ENCODE measurements at places on chromosomes 12 and 14.
A peak's percentile ranks its signal among the peaks of the same experiment; 100 is the strongest.

DNA sequence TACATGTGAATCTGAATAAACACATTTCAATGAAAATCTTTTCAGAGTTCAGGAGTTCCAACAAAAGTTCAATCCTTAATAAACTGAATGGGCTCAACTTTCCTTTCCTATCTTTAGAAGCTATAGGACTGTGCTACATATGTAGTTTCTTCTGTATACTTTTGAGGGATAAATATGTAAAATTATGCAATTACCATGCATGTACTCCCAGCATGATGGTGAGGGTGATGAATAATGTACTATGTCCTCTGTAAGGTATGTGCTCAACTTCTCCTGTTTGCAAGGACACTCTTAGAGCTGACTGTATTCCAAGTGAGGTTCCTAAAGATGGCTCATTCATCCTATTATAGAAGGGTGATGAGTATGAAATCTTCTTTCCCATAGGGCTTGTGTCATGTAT, 15.5 kb downstream of the MBIP start:
- no peak for DNase-seq

DNA sequence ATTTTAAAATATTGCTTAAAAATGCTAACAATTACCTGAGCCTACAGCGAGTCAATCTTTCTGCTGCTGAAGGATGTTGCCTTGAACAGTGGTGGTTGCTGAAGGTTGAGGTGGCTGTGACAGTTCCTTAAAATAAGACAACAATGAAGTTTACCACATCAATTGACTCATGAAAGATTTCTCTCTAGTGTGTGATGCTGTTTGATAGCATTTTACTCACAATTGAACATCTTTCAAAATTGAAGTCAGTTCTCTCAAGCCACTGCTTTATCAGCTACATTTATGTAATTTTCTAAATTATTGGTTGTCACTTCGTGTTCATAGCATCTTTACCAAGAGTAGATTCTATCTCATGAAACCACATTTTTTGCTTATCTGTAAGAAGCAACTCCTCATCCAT, 20.3 kb downstream of the CMAS start:
- no peak for DNase-seq

GRCh38 chr12:119320678-119321077, 13.9 kb upstream of the CCDC60 start:
- no peak for DNase-seq

GRCh38 chr14:100281286-100282082, 24.8 kb downstream of the SLC25A29 start:
- no peak for DNase-seq

DNA sequence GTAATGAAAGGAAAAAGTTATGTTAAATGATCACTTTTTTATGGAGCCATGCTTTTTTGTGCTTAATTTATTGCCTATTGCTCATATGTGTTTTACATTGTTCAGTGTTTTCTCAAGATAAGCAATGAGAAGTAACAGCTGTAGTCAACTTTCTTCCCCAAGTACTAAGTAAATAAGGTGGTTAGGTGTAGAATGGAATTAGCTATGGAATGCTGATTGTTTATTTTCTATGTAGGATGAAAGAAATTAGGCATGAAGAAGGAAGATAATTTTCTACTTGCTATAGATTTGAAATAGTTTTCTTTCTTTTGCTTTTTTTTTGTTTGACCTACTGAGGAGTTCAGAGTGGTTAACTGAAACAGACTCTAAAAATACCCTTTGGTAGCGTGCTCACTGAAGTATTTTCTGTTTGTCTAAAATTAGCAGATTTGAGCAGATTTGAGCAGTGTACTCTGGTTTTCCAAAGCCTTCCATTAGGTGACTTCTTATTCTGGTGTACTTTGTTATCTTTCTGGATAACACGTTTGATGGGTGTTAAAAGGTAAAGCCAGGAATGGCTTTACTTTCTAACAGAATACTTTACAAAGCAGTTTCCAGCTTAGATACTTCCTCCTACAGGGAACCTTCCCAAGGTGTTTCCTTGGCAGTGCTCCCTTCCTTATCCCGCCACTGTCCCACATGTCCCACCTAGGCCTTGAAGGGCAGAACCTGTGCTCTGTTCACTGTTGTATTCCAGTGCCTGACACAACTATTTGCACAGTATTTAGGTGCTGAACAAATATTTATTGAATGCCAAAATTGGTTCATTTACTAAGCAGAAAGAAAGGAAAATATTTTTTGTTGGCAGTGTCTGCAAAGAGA, 56.0 kb downstream of the RASSF3 start:
- DNase-seq, result no peak

- DNase-seq, result no peak
Measured at GRCh38 chr12:2548081-2548480, 246.7 kb upstream of the FKBP4 start.

GRCh38 chr14:66541627-66542026, 33.7 kb downstream of the GPHN start:
- DNase-seq, result no peak

- DNase-seq, result no peak
Measured at GRCh38 chr12:91885851-91886731, 259.6 kb downstream of the BTG1 start.

GRCh38 chr12:56029166-56029519, 8.3 kb downstream of the IKZF4 start:
- no peak for DNase-seq

GRCh38 chr14:100467939-100468338, 119.3 kb downstream of the BEGAIN start:
- DNase-seq, result no peak

DNA sequence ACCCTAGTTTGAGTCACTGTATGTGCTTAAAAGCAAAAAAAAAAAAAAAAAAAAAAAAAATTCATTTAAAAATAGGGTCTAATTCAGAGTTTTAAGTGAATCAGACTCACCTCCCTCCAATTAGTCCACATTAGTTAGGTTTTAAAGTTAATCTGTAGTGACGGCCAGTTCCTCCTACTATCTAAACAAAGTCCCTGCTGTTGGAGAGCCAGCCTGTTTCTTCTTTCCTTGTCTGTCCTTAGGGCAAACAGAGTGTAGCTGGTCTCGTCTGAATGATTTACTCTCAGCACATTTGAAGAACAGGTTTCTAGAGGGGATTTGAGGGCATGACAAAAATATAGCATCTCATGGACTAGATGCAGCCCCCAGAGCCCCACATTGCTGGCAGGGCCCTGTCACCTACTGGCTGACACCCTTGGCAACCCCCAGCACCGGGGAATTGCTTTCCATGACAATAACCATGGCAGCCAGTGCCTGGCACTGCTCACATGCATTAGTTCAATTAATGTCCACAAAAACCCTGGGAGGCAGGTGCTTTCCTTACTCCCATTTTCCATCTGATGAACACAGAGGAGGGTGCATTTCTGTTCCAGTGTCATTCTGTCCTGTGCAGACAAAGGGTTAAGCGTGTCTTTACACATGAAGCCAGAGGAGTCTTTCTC, 138.3 kb downstream of the PLXNC1 start:
- DNase-seq, result no peak

- DNase-seq, result no peak
Measured at GRCh38 chr12:86158956-86159355, 97.2 kb downstream of the MGAT4C start.

- DNase-seq, result no peak
Measured at GRCh38 chr14:36915081-36915480, 253.4 kb downstream of the PAX9 start.

DNA sequence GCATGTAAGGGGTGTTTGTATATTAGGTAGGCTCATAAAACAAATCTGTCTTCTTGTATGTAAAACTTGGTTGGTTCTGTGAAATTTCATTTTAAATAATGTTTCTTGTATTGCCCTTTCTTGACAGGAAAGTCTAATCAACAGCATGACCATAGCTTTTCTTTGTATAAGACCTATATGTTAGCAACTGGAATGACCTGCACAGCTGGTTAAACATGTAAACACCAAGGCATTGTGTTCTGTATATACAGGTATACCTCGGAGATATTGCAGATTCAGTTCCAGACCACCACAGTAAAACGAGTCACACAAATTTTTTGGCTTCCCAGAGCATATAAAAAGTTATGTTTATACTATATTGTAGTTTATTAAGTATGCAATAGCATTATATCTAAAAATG, 183.6 kb downstream of the ERC1 start:
- no peak for DNase-seq

DNA sequence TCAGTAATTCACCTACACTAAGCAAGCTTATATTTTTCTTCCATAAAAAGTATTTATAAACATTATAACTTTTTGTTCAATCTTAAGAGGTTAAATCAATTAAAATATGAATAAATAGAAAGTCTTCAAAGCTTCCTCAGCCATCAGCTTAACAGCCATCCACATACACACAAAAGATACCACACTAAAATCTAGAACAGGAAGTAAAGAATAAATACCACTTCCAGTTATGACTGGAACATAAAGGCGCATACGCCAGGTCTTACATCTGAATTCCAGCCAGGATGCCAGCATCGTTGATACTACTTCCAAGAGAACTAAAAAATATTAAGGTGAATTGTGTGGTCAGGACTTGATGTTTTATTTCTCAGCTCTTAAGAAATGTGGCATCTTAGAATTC, 17.0 kb downstream of the SIX1 start:
- DNase-seq, result no peak

- no peak for DNase-seq
Measured at GRCh38 chr12:120406069-120406468, 31.8 kb upstream of the COX6A1 start.

DNA sequence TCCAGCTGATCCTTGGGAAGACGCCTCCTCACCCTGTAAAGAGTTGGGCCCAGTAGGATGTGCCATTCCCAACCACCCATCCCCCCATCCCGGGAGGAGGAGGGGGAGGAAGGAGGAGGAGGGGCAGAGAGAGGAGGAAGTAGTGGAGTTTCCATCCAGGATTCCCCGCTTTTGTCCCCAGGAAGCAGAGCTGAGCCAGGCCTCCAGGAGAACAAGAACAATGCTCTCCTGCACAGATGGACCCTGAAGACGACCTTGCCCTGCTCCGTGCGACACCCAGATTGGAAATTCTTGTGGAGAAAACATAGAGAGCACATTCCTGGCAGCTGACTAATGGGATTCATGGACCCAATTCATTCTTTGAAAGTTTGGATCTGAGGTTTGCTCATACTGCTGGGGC, 132.3 kb upstream of the CRY1 start:
- DNase-seq, result no peak

DNA sequence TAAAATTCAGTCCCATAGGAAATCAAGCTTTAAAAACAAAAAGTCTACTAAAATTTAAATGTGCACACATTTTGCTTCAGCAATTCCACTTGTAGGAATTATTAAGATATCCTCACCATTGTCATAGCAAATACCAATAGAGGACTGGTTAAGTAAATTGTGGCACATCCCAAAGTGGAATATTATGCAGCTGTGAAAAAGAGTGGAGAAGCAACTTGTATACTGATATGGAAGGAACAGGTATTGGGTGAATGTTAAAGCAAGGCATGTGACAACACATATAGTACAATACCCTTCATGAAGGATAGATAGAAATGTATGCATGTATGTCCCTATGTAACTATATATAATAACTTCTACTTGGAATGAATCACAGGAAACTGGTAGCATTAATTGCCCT, 11.9 kb downstream of the KRT8 start:
- no peak for DNase-seq

GRCh38 chr14:33754261-33754660, 196.6 kb downstream of the EGLN3 start:
- no peak for DNase-seq

- DNase-seq, result no peak
Measured at GRCh38 chr14:61527325-61528100, 167.8 kb upstream of the HIF1A start.

GRCh38 chr12:129084875-129085826, 231.9 kb downstream of the GLT1D1 start:
- no peak for DNase-seq

- DNase-seq, result peak; percentile 97
Measured at GRCh38 chr12:103930034-103930786, at the start of gene HSP90B1. Gene HSP90B1, plus strand, starts transcription at chr12:103930410. Its CDS starts 106 bp downstream, at chr12:103930516.

- DNase-seq, result no peak
Measured at GRCh38 chr14:62138593-62138992, 376.4 kb downstream of the SNAPC1 start.

DNA sequence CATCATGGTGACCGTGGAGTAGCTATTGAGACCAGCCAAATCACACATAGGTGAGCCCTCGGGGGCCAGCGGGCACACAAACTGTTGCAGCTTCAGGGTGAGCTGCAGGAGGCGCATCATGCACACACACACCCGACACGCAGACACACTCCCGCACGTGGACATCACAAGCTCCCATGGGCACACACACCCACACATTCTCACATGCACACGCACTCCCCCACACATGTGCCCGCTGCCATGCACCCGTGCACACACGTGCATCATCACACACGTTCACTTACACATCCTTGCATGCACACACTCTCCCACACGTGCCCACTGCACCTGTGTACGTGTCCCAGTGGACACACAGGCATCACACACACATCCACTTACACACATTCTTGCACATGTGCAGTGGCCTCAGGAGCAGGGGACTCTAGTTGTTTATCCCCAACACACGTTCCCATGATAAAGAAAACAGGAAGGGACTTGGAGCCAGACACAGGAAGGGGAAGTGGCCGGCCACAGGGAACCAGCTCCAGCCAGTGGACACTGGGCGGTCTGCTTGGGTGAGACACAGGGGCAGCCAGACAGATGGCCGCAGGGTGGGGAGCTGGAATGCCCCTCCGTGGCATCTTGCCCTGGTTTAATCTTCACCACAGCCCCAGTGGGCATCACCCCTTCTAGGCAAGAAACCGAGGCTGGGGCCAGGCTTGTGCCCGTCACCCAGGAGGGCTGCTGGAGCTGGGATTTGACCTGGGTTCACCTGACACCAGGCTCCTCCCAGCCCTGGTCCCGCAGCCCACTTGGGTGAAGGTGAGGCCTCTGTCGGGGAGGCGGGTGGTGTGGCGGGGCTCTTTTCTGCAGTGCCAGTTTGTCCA, 49.7 kb downstream of the CYP46A1 start:
- DNase-seq, result no peak

- no peak for DNase-seq
Measured at GRCh38 chr12:106118-106591, 39.6 kb downstream of the IQSEC3 start.

DNA sequence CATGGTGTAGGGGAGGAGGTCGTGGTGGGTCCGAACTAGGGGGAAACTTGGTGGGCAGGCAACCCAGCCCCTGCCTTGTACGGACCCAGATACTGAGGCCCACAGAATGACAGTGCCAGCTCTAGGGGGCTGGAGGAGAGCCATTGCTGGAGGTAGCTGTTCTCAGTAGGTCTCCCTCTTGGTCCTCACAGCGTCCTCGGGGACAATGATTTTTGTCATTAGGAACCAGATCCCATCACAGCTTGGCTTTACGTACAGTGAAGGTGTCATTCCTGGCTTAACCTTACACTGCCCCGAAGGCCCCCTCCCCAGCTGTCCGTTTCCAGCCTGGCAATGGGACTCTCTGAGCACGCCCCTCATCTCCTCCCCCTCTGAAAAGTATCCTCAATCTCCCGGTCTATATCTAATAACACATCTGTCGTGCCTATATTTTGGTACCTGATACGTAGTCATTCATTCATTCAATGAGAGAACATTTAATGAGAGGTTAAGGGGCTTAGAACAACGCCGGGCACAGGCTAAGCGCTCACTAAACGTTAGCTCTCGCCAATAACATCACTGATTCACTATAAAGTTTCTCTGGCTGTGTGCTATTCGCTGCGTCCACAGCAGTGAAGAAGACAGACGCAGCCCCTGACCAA, 597 bp upstream of the DYNC1H1 start:
- DNase-seq, result no peak
